ENCODE measurements at places on chromosomes 13 and 19. TPM values are rescaled to one million over a fixed set of nuclear protein-coding genes. Genes with fewer than 3 reads are reported as not detected.

DNA sequence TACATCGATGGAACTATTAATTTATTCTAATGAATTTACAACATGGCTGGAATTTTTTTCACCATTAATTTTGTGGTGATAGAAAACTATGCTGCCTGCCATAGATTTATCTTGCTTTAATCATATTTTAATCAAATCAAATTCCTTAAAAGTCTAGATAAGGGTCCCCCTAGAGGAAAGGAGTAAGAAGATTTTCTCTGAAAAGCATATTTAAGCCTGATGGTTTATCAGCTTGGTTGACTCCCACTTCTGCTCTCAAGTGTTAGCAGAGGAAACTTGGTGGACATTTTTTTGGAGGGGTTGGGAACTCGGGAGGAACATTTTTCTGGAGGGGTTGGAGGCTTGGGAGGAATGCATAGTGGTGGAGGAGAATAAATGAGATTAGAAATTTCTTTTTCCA is 253.3 kb downstream of the KCNRG start:
- no peak for DNase-seq

GRCh38 chr13:36275190-36276002 is 22.2 kb downstream of the CCDC169 start:
- no peak for DNase-seq

GRCh38 chr13:23385931-23386330 is 47.6 kb downstream of the SACS start:
- no peak for DNase-seq

DNA sequence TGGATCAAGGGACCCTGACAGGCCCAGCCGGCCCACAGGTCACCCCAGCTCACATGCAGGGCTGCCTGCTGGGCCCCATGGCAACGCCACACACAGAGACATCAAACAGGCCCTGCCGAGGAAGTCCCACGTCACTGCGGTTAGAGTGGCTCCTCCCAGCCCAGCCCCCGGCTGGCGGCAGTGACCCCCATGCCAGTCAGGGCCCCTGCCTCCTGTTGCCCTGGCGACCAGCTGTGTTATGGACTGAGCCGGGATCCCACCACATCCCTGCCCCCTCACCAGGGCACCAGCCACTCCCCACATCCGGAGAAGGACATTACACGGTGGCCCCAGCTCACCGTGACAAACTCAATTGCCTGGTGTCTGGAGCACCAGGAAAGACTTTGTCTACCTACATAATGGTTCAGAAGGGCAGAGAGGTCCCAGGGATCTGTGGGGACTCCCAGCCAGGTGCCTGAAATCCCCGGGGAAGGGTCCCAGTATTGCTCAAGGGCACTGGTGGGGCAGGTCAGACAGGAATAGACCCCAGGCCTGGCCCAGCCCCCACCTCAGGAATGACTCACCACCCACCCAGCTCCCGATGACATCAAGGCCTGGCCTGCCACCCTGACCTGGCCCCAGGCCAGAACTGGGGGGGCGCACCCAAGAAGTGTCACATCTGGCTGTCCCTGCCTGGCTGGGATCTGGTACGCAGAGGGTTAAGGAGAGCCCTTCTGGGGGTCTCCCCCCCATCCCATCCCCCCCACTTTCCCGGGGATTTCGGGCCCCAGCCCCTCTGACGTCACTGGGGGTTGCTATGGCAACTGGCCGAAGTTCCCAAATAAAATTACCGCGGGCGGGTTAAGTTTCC is 30.2 kb upstream of the NANOS3 start:
- peak; percentile 92 for DNase-seq

CD37 gene
- 6.5 TPM for total RNA-seq

CFD gene
- 252 TPM for total RNA-seq

ZNF835 gene
- 6.3 TPM for total RNA-seq

- no peak for DNase-seq
Measured at GRCh38 chr13:78596399-78596735, 7.0 kb downstream of the POU4F1 start.

SLAIN1 gene
- total RNA-seq, result 7.1 TPM

GRCh38 chr19:53868892-53869804 is 1.5 kb downstream of the MYADM start:
- DNase-seq, result peak; percentile 96

- DNase-seq, result no peak
Measured at GRCh38 chr13:89554801-89555200, 1792.7 kb upstream of the MIR17HG start.

DNA sequence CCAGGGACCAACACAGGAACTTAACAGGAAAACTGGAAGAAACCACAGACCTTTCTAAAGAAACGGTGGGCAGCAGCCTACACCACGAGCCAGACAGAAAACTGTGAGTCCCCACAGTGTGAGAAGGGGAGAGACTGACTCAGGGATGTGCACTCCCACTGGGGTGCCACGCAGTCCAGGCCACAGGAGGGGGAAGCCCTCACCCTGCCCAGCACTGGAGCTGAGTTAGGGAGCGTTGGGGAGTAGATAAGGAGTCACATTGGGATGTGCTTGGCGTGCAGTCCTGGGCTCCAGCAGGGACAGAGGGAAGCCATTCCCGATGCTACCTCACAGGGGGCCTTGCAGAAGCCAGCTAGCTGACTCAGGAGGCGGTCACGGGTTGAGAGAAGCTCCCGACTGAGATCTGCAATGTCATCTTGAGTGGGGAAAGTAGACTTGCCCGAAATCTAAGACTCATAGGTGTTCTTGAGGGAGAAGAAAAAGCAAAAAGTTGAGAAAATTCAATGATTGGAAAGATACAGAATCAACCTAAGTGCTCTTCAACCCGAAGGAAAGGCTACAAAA is 17.3 kb downstream of the SIGLEC8 start:
- no peak for DNase-seq

MYBPC2 gene
- total RNA-seq, result 0.12 TPM

- no peak for DNase-seq
Measured at GRCh38 chr13:40402931-40403431, 263.5 kb downstream of the FOXO1 start.

GRCh38 chr13:100234006-100234405 is 145.1 kb downstream of the PCCA start:
- no peak for DNase-seq

GRCh38 chr19:34287662-34288140 is 33.3 kb downstream of the GARRE1 start:
- no peak for DNase-seq

- DNase-seq, result no peak
Measured at GRCh38 chr13:86870444-86870843, 800.7 kb upstream of the SLITRK5 start.

DNA sequence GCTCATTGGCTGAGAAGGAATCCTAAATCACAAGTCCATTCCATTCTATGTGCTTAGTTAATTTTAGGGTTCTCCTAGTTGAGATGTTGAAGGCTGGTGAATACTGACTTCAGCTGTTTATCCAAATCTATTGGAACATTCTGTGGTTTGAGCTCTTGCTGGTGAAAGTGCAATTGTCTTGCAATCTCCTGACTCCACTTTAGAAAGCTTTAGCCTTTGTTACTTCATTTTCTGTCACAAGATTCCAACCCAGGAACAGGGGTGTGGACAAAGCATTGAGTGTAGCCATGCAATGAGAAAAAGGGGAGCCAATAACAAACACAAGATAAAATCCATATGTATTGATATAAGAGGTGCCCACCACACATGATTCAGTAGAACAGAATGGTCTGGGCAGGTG is 15.0 kb downstream of the CEACAM21 start:
- DNase-seq, result no peak

ACER1 gene
- total RNA-seq, result not detected

DNA sequence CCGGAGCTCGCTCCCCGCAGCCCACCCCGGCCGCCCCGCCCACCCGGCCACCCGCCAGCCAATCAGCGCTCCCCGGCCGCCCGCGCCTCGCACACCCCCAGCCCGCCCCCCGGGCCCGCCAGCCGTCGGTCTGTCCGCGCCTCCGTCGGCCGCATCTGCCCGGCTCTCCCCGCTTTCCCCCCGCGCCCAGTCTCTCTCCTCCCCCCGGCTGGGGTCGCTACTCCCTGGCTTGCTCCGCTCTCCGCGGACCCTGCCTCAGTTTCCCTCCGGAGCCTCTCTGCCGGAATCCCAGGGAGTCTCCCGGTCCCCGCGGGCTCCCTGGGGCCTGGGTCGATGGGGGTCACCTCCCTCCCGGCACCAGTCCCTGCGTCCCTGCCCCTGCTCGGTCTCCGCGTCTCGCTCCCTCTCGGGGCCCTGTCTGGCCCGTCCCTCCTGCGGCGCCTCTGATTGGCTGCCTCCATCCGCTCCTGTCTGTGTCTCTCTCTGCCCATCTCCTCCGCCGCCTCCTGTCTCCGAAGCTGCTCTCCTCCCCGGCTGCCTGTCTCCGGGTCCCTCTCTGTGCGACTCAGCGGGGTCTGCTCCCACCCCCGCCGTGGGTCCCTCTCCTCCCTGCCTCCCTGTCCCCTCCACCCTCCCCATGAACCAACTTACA is 484 bp downstream of the IL11 start:
- DNase-seq, result no peak

DNA sequence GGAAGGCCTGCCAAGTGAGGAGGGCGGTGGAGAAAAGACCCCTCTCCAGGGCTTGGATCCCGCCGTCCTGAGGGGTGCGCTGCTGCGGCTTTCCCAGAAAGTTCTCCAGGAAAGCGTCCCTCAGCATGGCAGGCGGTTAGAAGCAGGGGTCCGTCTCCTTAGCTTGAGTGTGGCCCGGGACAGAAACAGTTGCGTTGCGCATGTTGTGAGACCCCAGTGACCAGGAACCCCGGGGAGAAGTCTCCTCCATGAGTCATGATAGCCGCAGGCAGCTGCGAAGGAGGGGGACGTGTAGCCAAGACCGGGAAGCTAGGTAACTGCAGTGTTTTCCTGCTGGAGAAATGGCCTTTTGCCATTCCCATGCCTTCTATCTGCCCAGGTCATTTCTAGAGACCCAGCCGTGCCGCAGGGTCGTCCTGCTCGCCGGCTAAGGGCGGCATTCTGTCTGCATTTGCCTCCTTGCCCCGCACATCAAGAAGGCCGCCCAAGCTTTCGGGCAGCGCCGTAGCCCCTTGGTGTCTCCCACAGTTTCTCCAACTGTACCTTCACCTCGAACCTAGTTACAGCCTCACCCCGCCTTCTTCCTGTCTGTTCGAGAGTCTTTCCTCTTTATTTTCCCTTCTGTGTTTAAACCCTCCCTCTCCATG is 64.3 kb downstream of the TM9SF2 start:
- DNase-seq, result no peak

DNA sequence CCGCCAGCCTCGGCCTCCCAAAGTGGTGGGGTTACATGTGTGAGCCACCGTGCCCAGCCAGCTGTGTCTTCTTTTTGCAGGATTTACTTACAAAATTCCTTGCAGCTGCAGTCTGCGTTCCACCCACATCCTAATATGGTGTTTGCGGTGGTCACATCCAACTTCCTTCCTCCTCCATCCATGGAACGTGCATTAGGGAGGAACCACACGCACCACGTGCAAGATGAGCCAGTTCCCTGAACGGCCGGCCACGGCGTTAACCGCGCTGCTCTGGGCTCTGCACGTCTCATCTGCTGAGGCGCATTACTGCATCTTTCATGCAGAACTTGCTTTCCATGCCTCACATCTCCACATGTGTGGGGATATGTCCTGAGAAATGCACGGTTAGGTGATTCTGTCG is 13.0 kb upstream of the SIGLEC11 start:
- peak; percentile 54 for DNase-seq

YIF1B gene
- total RNA-seq, result 33.8 TPM

GRCh38 chr19:21308773-21309172 is 20.4 kb downstream of the ZNF708 start:
- no peak for DNase-seq

FXYD7 gene
- total RNA-seq, result not detected

ZNF816 gene
- 4.4 TPM for total RNA-seq

- DNase-seq, result no peak
Measured at GRCh38 chr13:104086759-104087158, 1020.5 kb upstream of the SLC10A2 start.

- no peak for DNase-seq
Measured at GRCh38 chr19:39941151-39941550, 6.7 kb upstream of the FCGBP start.

GRCh38 chr19:50458396-50459066 is 17.8 kb upstream of the EMC10 start:
- no peak for DNase-seq

DNA sequence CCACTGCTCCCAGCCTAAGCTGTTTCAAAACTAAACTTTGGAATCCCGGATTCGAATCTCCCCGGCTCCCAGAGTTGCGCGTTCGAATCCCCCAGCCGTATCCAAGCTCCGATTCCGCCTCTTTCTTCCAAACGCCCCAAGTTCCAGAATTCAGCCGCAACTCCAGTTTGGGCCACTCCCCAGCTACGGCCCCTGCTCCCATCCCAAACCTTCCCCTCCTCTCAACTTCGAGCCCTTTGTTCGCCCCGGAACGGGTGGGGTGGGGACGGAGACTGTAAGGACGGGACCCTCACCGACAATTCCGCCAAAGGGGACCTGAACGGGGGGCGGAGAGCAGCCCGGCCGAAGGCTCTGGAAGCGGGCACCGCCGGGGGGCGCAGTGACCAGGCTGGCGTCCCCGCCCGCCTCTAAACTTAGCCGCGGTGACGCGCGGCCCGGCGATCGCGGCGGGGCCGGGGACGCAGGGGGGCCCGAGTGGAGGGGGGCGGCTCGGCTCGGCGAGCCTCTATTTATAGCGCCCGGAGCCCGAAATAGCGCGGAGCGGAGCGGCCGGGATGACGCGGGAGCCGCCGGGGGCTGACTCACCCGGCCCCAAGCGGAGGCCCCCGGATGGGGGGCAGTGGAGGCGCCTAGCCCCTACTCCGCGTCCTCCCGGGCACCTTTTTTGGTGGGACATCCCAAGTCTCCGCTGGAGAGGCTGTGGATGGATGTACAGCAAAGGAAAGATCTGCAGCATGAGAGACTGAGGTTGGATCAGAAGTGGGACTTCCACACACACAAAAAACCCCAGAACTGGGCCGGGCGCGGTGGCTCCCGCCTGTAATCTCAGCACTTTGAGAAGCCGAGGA is 4.9 kb upstream of the ERCC1 start:
- DNase-seq, result peak; percentile 86

INSR gene
- 62.6 TPM for total RNA-seq

DNA sequence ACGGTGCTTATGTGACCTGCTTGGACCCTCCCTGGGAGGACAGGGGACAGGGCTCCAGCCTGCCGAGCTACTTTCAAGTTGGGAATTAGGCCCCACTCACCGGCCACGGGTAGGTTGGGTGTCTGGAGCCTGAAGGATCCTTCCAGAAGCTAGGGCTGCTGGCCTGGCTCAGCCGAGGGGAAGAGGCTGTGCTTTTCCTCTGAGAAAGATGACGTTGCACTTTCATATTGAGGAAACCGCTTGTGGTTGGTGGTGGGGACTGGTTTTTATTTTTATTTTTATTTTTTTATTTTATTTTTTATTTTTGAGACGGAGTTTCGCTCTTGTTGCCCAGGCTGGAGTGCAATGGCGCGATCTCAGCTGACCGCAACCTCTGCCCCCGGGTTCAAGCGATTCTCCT is at the start of gene TMEM150B:
TSS of gene TMEM150B (minus strand) at position 170 of the 400 bp plus-strand sequence. CDS start 4,305 bp downstream, outside the sequence.
- DNase-seq, result no peak

GRCh38 chr13:97648171-97648880 is 214.4 kb downstream of the RAP2A start:
- DNase-seq, result no peak

Data from left ventricle myocardium superior (tissue), 1 donor.